ENCODE measurements at places on chromosomes 2 and 18. TPM values are rescaled to one million over a fixed set of nuclear protein-coding genes. Genes with fewer than 3 reads are reported as not detected.
A peak's percentile ranks its signal among the peaks of the same experiment; 100 is the strongest.

The FLACC1 gene
- 1.1 TPM for total RNA-seq

The PCBP1 gene
- total RNA-seq: 277 TPM

The EEF1B2 gene
- total RNA-seq: 1,110 TPM

The NCL gene
- 778 TPM for total RNA-seq

The ZNF2 gene
- 4.1 TPM for total RNA-seq

The EVA1A gene
- total RNA-seq: 7.6 TPM

The L3MBTL4 gene
- total RNA-seq: not detected

The PAIP2B gene
- total RNA-seq: 1.8 TPM

- DNase-seq: no peak
Observed at GRCh38 chr2:210203147-210203546, 22.1 kb downstream of the ACADL start.

DNA sequence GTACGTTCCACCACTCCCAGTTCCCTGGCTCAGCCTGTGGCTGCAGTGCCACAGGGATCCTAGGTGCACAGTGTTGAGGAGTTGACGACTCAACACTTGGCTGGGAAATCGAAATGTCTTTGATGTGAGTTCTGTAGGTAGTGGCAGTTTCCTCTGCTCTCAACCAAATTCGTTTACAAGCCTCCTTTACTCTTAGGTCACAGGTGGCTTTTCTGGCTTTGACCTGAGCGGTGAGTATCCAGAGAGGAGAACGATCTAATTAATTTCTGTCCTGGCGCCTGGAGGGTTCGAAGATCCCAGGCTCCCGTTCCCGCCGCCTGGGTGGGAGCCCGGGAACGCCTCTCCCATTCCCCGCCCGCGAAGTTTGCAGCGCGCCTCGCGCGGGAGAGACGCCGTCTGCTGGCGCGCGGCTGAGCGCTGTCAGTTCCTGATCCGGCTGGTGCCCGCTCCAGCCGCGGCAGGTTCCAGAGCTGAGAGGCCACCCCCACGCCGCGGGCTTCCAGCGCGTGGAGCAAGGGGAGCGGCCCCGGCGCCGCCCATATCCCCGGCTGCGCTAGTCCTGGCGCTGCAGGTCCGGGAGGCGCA is at the start of gene LAMA3:
Gene LAMA3, plus strand, starts transcription at position 423 of the 585 bp plus-strand sequence. CDS start 231 bp downstream, outside the sequence.
- peak; percentile 58 for DNase-seq

- DNase-seq: no peak
Observed at GRCh38 chr2:71878626-71879508, 268.8 kb downstream of the CYP26B1 start.

GRCh38 chr2:108907822-108908712 is 81.0 kb downstream of the EDAR start:
- DNase-seq: no peak

DNA sequence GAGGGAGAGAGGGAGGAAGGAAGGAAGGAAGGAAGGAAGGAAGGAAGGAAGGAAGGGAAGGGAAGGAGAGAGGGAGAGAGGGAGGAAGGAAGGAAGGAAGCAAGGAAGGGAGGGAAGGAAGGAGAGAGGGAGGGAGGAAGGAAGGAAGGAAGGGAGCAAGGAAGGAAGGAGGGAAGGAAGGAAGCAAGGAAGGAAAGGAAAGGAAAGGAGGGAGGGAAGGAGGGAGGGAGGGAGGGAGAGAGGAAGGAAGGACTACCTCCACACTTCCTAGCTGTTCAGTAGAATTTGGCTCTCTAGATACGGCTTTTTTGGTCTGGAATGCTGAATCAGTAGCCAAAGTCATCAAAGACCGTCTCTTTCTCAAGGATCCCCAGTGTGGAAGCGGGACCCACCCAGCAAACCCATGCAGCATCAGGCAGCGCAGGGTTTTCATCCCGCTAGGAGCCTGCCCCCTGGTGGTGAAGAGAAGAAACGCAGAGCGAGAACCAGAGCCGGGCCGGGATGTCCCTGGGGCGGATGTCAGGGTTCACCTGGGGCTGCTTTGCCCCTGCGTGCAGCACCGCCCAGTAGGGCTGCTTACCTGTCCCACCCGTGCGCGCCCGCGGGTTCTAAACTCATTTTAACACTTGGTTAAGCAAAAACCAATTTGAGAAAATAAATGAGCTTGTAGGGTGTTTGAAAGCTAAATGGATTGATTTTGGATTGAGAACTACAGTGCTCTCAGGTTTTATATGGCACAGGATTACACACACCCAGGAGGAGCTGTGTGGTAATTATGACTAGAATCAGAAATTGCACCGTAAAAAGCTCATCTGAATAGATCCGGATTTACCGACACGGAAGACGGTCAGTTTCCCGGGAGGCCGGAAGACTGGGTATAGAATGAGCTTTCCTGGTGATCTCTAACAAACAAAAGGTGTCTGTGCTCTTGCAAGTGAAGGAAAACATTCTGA is 48.1 kb upstream of the ARL4C start:
- DNase-seq: peak; percentile 68

- DNase-seq: no peak
Observed at GRCh38 chr2:217014328-217015105, 154.7 kb upstream of the TNP1 start.

GRCh38 chr18:676069-676468 is 18.6 kb downstream of the TYMS start:
- DNase-seq: no peak

DNA sequence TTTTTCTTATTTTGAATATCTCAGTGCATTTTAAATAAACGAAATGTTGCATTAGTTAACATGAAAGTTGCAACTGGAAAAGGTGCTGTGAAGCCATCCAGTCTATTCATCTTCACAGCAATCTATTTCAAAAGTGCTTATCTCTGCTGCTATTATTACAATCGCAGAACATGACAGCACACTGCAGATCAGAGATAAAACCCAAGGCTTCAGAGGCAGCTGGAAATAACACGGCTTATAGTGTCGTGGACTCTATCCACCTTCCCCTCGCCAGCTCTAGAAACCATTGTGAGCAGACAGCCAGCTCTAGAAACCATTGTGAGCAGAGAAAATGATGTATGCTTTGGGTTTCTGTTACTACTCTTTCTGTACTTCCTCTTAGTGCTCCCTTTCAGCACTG is 1140.8 kb upstream of the CELF4 start:
- DNase-seq: no peak

GRCh38 chr18:55084550-55084949 is 125.3 kb upstream of the CCDC68 start:
- DNase-seq: no peak

DNA sequence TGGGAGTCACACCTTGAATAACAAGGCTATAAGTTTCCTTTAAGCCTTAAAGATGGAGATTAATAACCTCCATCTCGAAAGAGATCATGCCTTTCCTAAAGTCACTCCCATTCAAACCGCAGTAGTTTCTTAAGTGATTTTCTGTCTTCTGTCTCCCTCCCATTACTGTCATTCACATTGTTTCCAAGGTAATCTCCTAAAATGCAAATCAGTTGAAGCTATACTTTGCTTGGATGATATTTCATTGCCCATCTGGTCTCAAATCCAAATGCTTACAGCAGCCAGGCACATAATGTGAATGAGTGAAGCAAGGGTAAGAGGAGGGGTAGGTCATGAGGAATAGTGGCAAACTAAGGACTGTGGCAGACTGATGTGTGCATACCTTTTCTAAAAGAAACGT is 116.4 kb downstream of the CCDC141 start:
- no peak for DNase-seq

DNA sequence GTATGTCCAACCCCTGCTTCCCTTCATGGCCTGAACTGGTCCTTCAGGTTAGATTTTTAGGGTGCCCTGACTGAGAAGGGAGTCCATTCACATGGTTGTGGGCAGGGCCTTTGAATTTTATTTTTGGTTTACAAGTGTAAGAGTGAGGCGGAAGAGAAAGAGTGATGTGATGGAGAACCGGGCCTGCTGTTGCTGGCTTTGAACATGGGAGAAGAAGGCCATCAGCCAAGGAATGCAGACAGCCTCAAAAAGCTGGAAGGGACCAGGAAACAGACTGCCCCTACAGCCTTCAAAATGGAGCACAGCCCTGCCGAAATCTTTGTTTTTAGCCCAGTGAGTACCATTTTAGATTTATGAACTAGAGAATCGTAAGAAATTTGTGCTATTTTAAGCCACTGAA is 105.0 kb downstream of the CDK15 start:
- DNase-seq: no peak

GRCh38 chr2:127101756-127102477 is 5.0 kb downstream of the BIN1 start:
- DNase-seq: no peak

DNA sequence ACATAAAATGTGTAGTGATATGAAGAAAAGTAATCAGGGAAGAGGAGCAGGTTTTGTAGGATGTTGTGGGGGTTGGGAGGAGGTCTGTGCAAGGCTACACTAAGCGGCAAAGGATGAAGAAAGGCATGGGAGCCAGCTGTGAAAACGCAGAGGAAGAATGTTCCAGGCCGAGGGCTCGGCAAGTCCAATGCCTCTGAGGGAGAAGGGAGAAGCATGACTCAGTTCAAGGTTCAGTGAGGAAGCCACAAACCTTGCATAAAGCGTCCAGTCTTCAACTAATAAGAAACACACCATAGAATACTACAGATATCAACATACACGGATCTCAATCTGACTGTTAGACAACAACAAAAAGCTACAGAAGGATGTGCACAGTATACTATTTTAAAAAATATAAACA is 16.2 kb downstream of the EPB41L3 start:
- DNase-seq: peak; percentile 45

DNA sequence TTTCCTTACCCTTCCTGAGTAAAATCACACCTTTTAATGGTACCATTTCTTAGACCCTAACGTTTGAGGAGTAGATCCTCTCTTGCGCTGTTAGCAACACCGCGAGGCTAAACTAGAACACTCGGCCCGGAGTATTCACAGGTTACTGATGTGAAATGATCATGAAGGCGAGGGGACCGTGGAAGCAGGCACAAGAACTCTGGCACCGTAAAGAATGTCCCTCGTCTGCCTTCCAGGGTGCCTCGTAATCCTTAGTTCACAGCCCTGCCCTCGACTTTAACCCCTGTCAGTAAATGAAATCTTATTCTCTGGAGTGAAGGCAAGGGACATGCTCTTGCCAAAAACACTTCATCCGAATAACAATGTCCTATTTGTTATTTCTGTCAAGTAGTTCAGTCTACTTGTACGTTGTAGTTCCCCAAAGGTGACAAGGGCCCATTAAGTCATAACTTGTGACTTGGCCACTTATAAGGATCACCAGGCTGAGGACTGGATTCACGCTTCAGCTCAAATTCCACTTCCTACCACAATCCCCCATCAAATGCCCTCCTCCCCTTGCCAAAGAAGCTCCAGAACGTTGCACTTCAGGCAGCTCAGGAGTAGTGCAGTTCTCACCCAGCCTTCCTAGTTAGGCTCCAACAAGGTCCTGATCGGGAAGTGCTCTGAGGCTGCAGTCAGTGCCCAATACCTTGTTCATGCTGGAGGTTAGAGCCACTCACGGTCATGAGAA is 43.3 kb upstream of the ITM2C start:
- DNase-seq: no peak

DNA sequence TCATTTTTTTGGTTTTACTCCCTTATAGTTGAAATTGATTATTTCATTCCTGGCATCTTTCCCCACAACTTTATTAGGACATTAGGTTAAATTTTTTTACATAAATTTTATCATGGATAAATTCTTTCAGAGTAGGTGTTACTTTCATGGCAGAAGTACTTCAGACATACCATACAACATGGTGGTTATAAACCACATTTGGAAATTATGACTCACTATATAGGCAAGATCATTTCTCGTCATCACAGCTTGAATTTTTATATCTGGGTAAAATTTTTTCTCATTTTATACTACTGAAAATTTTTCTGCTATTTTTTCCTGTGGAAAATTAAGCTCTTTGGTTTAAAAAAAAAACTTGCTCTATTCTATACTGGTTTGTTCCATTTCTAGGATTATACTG is 111.9 kb upstream of the COL5A2 start:
- no peak for DNase-seq

DNA sequence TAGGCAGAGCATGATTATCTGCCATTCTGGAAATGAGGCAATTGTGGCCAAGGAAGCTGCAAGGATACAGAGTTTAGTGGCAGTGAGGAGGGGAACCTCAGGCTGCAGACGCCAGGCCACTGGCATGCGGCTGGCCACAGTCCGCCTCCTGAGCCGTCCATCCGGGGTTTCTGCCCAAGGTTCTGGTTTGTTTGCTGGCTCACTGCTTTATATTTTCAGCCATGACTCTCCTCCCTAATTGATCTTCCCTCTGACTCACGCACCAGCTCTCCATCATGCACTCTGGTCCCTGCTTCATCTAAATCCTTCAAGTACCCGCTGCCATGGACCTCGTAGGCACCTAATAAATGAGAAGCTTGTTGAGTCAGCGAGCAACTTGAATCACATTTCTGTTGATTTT is 107.8 kb upstream of the REV1 start:
- DNase-seq: no peak

DNA sequence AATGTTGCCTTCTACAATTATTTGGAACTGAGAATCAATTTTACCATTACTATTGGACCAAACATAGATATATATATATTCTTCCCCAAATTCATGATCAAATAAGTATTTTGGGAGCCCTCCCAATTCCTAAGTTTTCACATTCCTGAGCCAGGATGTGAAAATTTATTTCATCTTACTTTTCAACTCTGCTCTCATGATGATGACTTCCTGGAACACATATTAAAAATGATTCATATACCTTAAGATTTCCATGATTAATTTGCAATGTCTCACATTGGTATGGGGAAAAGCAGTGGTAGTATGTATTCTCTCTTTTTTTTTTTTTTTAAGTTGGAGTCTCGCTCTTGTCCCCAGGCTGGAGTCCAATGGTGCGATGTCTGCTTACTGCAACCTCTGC is 596.1 kb upstream of the ZEB2 start:
- DNase-seq: no peak

DNA sequence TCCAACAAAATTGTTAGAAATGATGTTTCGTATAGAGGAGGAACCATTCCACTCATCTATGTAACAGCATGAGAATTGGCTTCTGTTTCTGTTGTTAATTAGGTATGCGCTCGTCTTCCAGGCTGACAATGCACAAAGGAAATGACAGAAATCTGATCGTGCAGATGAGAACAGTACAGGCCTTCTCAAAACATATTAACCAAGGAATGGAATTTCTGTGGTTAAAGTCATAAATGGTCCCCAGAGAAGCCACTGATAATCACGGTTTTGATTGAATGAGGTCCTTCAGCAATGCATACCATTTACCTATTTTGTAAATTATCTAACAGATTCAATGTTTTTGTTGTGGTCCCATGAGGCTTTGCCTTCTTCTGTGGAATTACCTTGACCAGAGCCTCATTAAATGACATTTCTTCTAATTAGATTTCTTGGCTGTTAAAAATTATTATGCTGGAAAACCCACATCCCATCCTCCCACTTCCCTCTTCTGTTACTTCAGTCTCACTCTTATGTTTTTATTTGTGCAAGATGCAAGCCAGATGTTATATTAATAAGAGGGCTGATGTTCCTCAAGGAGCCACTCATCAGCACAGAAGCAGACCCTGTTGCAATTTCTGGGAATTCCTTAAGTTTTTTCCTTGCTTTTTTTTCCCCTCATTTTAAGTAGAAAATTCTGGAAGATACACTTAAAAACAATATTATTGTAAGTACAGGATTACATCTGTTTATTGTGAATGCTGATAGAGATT is 395.8 kb downstream of the PID1 start:
- no peak for DNase-seq
